ENCODE measurements at places on chromosomes 16 and 17. TPM values are rescaled to one million over a fixed set of nuclear protein-coding genes. Genes with fewer than 3 reads are reported as not detected.

DNA sequence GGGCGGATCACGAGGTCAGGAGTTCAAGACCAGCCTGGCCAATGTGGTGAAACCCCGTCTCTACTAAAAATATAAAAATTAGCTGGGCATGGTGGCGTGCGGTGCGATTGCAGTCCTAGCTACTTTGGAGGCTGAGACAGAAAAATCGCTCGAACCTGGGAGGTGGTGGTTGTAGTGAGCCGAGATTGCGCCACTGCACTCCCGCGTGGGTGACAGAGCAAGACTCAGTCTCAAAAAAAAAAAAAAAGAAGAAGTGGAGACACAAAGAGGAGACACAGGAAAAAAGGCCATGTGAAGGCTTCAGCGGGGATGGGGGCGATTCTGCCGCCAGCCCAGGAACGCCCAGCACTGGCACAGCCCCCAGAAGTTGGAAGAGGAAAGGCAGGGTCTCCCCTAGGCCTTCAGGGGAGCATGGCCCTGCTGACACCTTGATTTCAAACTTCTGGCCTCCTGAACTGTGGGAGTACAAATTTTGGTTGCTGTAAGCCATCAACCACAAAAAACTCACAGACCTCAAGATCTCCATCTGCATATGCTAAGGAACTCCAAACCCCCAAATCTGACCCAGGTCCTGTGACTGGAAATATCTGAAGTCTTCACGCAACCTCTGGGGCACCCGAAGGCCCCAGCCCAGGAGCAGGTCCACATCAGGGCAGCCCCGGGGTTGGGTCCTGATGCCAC is 7.0 kb downstream of the SGSH start:
- H3K4me1 ChIP-seq, result peaks cover 21% of the 10 kb centered on the region
- H3K4me3 ChIP-seq, result no peak overlapping the region
- peaks cover 84% of the 10 kb centered on the region for H3K36me3 ChIP-seq
- H3K27me3 ChIP-seq, result no peaks in the 10 kb centered on the region

- peaks cover 11% of the 10 kb centered on the region for H3K4me1 ChIP-seq
- H3K27ac ChIP-seq, result no peak overlapping the region
- no peak for DNase-seq
- H3K27me3 ChIP-seq, result no peaks in the 10 kb centered on the region
- no peak overlapping the region for H3K4me3 ChIP-seq
- no peaks in the 10 kb centered on the region for H3K36me3 ChIP-seq
Observed at GRCh38 chr17:73758245-73758644, 114.0 kb upstream of the SDK2 start.

- H3K27me3 ChIP-seq, result no peaks in the 10 kb centered on the region
- H3K4me1 ChIP-seq, result peaks cover 25% of the 10 kb centered on the region
- H3K36me3 ChIP-seq, result no peaks in the 10 kb centered on the region
- H3K27ac ChIP-seq, result peak overlapping the region; percentile 69
- DNase-seq, result peak; percentile 92
- H3K4me3 ChIP-seq, result no peak overlapping the region
Observed at GRCh38 chr16:28309811-28310311, 17.5 kb downstream of the SBK1 start.

DNA sequence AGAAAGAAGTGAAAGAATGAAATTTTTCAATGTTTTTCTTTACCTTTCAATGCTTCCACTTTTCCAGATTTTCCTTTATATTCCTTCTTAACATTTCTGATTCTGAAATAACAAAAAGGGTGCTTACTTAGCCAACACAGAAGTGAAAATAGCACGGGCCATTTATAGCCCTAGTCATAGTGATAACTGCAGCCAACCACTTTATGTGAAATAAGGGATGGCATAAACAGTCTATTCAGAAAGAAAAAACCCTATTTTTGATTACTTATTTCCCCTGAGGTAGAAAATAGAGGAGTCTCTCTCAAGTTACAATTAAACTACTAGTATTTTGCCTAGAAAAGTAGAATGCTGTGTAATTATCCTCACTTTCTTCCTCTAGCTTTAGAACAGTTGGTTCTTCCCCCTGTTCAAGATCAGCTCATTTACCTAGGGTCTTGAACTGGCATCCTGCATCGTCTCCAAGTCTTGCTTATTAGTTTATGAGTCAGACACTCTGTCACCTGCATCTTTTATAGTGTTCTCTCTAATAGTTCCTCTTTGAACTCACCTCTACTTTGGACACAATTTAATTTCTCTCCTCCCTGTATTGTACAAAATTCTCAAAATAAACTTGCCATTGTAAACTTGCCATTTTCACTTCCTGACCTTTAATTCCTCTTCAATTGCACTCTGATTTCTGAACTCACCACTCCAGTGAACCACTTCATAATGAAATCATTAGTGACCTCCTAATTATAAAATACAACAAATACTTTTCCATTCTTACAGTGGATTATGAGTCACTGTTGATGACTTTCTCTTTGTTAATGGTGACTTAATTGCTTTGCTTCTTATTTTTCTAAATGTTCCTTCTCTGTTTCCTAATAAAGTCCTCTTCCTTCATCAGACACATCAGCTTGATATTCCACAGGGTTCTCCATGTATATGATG is 23.6 kb downstream of the ABCA6 start:
- H3K4me3 ChIP-seq, result no peak overlapping the region
- H3K4me1 ChIP-seq, result peaks cover 14% of the 10 kb centered on the region
- no peaks in the 10 kb centered on the region for H3K36me3 ChIP-seq
- DNase-seq, result no peak
- H3K27me3 ChIP-seq, result no peaks in the 10 kb centered on the region

The TBC1D3B gene
- total RNA-seq, result 4.3 TPM

The CTRB2 gene
- total RNA-seq, result 6.7 TPM

All from spleen (tissue), 13 donors.